Hypothalamus (tissue), 51 donors: ENCODE measurements at places on chromosomes 5 and 9.
A peak's percentile ranks its signal among the peaks of the same experiment; 100 is the strongest.

GRCh38 chr5:169160405-169160901 is 140.5 kb downstream of the SLIT3 start:
- no peak for DNase-seq

DNA sequence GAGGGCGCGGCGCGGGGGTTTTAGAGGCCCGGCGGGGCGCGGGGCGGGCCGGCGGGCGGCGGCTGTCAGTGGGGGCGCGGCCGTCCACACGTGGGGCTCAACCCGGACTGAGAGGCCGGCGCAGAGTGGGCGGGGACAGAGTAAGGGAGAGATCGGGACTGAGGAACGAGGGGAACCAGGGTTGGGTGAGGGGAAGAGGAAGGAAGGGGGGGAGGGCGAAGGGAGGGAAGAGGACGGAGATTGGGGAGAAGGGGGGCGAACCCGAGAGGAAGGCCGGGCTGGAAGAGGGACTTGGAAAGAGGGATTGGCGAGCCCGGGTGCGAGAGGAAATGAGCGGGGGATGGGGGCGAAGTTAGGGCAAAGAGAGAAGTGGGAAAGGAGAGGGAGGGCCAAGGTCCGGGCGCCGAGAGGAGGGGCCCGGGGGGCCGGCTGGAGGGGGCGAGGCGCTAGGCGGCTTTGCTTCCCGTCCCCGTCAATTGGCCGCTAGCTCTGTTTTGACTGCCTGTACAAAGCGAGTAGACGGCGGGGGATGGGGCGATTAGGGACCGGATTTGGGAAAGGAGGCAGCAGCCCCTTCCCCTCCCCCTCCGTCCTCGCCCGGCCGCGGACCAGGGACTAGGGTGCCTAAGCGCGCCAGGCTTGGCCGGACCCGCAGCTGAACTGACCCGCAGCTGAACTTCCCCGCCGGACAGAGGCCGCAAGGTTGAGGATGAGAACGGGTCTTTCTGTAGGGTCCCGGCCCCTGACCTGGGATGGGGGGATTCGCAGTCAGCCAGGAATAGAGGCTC is 399 bp upstream of the FBN2 start:
- peak; percentile 23 for DNase-seq

- DNase-seq: no peak
Observed at GRCh38 chr9:1332156-1332555, 282.0 kb downstream of the DMRT2 start.

DNA sequence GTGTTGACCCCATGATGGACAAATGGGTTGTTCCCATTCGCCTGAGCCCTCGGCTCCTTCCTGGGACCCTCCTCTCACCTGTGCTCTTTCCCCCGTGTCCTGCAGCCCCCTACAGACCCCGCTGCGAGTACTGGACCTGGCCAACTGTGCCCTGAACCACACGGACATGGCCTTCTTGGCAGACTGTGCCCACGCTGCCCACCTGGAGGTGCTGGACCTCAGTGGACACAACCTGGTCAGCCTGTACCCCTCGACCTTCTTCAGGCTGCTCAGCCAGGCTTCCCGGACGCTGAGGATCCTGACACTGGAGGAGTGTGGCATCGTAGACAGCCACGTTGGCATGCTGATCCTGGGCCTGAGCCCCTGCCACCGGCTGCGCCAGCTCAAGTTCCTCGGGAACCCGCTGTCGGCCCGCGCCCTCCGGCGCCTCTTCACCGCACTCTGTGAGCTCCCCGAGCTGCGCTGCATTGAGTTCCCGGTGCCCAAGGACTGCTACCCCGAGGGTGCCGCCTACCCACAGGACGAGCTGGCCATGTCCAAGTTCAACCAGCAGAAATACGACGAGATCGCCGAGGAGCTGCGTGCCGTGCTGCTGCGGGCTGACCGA is 3.4 kb downstream of the LRRC14B start:
- no peak for DNase-seq

DNA sequence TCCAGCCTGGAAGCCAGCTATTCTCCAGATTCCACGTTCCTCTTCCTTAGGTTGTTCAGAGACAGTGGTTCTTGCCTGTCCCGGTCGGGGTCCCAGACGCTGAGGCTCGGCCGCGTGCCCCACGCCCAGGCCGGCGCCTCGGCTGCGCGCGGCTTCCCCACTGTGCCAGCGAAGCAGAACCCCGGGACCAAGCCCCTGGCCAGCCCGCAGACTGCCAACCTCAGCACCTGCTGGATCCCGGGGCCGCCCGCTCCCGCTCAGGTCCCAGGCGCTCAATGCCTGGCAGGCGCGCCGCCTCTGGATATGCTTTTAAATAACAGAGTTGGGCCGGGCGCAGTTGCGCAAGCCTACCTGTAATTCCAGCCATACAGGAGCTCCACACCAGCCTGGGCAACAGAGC is 195.5 kb downstream of the MAN2A1 start:
- DNase-seq: no peak

GRCh38 chr5:71839096-71839884 is 120.2 kb downstream of the CARTPT start:
- no peak for DNase-seq

- DNase-seq: no peak
Observed at GRCh38 chr9:91416096-91416712, 7.4 kb downstream of the NFIL3 start.

DNA sequence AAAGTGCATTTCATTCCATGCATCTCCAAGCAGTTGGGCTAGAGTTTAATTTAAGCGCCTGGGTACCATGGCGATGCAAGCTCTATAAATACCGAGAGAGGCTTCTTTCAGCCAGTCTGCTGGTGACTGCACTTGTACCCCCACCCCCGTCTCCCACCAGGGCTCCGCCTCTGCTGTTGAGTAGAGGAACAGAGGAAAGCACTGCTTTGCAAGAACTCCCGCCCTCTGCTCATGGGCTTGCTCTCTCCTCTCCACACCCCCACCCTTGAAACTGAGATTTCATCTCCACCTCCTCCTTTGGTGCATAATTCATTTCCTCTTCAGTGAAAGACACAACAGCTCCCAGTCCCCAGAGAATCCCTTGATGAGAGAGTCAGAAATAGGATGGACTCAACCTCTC is 5.1 kb upstream of the WWC1 start:
- no peak for DNase-seq

GRCh38 chr5:133685402-133686018 is 73.2 kb upstream of the FSTL4 start:
- DNase-seq: no peak

DNA sequence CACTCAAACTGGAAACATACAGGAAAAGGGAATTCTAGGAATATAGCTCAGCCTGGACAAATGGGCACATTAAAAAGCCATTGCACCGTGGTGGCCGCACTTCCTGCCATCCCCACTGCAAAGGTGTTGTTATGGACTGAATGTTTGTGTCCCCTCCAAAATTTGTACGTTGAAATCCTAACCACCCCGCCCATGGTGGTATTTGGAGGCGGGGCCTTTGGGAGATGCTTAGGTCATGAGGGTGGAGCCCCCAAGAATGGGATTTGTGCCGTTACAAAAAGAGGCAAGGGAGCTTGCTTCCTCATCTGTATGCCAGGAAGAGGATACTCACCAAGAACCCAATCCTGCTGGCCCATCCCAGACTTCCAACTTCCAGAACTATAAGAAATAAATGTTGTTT is 1.1 kb upstream of the CMBL start:
- DNase-seq: no peak

DNA sequence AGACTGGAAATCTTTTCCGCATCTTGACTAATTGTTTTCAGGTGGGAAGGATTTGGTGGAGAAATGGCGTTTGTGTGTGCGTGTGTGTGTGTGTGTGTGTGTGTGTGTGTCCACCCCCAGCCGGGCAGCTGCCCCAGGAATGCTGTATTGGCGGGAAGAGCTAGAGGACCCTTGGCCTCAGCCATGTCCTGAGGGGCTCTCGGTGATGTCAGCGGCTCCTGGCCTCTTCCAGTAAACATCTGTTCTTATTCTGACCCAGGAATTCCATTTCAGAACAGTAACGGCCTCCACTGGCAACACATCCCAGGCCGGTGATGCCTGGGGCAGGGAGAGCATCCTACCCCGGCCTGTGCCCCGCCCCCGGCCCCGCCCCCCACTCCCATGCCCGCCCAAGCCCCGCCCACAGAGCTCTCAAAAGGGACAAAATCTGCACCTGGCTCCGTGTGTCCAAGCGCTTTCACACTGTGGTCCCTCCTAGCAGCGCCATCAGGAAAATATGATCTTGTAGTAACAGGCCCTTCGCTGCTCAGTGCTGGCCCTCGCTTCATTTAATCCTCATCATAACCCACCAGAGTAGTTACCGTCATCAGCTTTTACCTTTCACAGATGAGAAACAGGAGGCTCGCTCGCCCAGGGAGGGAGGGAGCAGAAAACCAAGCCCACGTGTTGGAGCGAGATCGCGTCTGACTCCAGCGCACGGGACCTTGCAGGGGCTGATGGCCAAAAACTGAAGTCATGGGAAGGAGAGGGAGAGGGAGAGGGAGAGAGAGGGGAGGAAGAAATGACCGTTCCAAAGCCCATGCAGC is 18.9 kb downstream of the ADAMTS2 start:
- no peak for DNase-seq

GRCh38 chr9:89362647-89363310 is 44.5 kb downstream of the SECISBP2 start:
- no peak for DNase-seq

GRCh38 chr9:104280178-104280560 is 186.1 kb downstream of the SMC2 start:
- DNase-seq: no peak

GRCh38 chr9:129983891-129984290 is 59.1 kb downstream of the FNBP1 start:
- DNase-seq: no peak

DNA sequence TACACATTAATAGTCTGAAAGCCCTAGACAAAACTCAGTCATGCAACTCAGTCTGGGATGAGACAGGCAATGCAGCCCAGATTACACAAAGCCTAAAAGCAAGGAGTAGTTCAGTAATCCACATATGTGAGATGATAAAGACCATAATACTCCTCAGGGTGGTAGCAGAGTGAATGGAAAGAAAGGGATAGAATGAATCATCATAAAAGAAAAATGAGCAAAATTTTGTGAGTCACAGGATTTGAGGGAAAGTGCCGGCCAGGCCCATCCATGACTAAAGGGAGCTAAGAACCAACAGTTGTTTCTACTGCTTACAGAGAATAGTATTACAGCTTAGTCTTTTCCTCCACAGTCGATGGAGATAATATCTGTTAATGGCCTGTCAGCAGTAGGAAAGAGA is 90.0 kb upstream of the POU5F2 start:
- no peak for DNase-seq

GRCh38 chr5:50963971-50964745 is 297.7 kb downstream of the PARP8 start:
- DNase-seq: no peak

DNA sequence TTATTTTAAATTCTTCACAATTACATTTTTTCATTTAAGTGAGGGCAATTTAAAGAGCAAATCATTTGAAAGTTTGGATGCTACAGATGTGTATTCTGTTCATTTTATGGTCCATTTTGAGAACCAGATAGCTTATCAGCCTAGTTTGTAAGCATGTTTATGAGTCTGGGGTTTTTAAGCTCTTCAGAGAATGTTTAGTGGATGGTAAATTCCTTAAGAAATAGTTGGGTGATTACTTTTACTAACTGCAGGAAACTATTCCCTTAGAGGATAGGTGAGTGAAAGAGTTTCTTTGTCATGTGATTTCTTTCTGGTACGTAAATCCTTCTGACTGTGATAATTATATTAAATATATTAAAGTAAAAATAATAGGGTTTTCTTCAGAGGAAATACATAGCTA is 17.6 kb downstream of the RASGRF2 start:
- DNase-seq: no peak

DNA sequence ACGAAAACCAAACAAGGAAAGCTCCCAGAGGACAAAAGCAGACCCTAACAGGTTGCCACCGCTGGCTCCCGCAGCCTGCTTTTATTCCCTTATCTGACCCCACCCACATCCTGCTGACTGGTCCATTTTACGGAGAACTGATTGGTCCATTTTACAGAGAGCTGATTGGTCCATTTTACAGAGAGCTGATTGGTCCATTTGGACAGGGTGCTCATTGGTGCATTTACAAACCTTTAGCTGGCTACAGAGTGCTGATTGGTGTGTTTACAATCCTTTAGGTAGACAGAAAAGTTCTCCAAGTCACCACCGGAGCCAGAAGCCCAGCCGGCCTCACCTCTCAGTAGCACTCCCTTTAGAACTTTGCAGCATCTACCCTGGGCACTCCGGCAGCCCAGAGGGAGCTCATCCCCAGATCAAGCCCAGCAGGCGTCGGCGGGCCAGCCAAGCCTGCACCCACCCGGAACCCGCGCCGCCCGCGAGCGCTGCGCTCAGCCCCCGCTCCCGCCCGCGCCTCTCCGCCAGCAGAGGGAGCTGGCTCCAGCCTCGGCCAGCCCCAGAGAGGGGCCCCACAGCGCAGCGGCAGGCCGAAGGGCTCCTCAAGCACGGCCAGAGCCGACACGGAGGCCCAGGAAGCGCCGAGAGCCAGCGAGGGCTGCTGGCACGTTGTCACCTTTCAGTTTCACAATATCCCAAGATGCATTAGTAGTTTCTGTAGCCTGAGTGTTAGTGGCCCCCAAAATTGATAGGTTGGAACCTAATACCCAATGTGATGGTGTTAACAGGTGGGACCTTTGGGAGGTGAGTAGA is 35.3 kb upstream of the CLPTM1L start:
- DNase-seq: peak; percentile 50

DNA sequence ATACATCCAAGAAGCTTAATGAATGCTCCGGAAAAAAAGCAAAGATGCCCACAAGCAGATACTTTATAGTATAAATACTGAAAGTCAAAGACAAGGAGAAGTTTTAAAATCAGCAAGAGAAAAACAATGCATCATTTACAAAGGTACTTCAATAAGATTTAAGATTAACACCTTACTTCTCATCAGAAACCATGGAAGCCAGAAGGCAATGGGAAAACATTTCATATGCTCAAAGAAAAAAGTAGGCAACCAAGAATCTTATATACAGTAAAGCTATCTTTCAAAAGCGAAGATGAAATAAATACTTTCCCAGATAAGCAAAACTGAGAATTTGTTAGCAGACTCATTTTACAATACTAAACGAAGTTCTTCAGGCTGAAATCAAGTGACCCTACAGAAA is 51.1 kb downstream of the ABHD17B start:
- no peak for DNase-seq

- DNase-seq: no peak
Observed at GRCh38 chr5:3943859-3944258, 348.2 kb downstream of the IRX1 start.

GRCh38 chr5:177132136-177133095 is 1.2 kb upstream of the NSD1 start:
- DNase-seq: no peak

DNA sequence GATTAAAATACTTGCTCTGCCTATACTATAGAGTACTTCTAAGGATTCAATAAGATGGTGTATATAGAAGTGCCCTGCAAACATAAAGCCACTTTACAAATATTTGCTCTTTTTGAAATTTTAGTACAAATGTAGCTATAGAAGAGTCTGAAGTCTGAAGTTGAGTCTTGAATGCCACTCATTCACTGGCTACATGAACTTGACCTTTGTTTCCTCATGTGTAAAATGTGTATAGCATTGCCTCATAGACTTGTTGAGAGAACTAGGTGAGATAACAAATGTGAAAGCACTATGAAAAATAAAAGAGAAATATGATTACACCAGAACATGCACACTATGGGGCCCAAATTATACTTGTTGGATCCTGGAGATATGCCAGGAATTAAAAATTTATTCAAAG is 244.7 kb downstream of the SEC61B start:
- DNase-seq: no peak

GRCh38 chr5:172827841-172828240 is 6.2 kb upstream of the ERGIC1 start:
- no peak for DNase-seq

- no peak for DNase-seq
Observed at GRCh38 chr9:81984928-81985327, 3.6 kb upstream of the SPATA31D1 start.

- DNase-seq: no peak
Observed at GRCh38 chr9:87259543-87260518, 237.8 kb upstream of the DAPK1 start.
